ENCODE measurements at places on chromosomes 12 and 14.

- DNase-seq: no peak
Observed at GRCh38 chr14:35821564-35822411, 4.3 kb upstream of the BRMS1L start.

GRCh38 chr12:81974762-81975161 is 215.6 kb upstream of the PPFIA2 start:
- DNase-seq: no peak

GRCh38 chr12:110007881-110008280 is 8.7 kb downstream of the ANKRD13A start:
- DNase-seq: no peak

DNA sequence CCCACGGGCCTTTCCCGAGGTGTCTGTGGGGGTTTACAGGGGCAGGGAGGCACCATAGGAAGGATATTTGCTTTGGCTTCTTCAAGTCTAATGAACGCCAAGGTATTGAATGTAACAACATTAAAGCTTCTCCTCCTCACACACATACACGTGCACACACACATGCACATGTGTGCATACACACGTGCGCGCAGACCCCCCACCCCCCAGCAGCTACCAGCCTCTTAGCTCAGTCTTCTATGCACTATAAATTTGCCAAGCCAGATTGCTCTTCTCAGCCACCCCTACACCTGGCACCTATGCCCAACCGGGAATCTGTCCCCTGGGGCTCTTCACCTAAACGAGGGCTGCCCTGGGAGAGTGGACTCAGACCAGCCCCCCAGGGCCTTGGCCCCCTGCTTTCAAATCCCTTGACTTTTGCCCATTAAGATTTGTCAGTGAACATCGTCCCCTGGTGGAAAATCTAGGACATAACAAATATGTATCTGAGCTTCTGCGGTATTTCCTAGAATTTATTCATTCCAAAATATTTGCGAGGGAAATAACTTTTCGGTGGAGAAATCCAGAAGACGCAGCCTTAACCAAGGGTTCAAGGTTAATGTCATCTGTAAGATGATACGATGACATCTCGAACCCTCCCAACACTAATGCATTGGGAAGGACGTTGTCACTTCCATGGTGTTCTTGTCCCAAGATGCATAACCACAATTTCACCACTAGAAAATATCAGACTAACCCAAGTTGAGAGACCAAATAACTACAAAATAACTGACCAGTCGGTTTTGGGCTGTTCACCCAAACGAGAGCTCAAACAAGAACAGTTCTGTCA is 330.4 kb downstream of the MED13L start:
- DNase-seq: no peak

GRCh38 chr12:109157986-109158385 is 41.6 kb downstream of the ACACB start:
- DNase-seq: no peak

DNA sequence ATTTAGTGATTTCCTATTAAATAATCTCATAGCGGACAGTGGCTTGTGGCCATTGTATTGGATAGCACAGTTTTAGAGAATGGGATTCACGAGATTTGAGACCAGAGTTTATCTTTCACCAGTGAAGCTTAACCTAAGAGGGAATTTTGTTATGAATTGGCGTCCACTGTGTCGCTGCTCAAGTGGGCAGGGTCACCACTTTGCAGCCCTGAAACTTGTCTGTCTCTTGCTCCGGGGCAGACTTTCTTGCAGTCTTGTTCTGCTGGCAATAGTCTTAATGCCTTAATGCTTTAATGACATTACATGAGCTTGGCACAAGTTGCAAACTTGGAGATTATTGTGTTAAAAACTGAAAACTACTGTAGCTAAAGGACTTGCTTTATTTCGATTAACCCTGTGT is 72.8 kb upstream of the PPM1H start:
- DNase-seq: no peak

GRCh38 chr12:105024928-105025327 is 38.8 kb downstream of the NOPCHAP1 start:
- DNase-seq: no peak

- peak; percentile 23 for DNase-seq
Observed at GRCh38 chr14:67943947-67944346, 124.4 kb downstream of the RAD51B start.

- DNase-seq: no peak
Observed at GRCh38 chr12:65756956-65757511, 67.2 kb upstream of the HMGA2 start.

- DNase-seq: no peak
Observed at GRCh38 chr12:4431866-4432265, 13.7 kb downstream of the FGF6 start.

- no peak for DNase-seq
Observed at GRCh38 chr12:20646239-20646827, 48.8 kb upstream of the SLCO1C1 start.

- DNase-seq: no peak
Observed at GRCh38 chr14:24435192-24435810, 5.5 kb downstream of the KHNYN start.

DNA sequence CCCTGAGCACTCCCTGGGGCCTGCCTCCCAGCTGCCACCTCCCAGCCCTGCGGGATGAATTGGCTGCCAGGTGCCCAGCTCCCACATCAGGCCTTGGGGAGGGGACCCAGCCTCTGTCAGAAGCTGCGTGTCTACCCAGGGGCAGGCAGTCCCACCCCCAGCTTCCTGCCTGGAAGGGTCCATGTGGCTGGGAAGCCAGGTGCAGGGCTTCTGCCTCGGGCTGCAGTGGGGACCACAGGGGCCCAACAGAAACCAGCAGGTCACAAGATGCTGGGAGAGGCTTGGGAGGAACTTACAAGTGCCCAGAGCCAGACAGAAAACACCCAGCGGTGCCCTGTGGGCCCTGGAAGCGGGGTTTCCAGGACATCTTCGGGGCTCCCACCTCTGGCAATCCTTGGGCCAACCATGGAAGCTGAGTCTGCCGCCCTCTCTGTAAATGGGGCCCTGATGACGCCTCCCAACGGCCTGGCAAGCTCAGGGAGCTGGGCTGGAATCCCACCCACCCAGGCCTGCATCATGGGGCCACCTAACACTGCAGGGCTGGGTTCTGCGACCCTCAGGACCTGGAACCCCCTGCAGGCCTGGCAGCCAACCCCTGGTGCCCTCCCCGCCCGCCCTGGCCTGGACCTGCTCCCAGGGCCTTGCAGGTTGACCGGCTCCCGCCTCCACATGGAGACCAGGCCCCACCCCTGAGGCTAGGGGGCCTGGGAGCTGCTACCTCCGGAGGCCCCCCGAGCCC is 36.6 kb downstream of the CCNK start:
- DNase-seq: no peak

GRCh38 chr14:77691259-77691658 is 16.6 kb downstream of the ALKBH1 start:
- no peak for DNase-seq

GRCh38 chr12:52945389-52946232 is 3.3 kb upstream of the KRT18 start:
- DNase-seq: no peak

- no peak for DNase-seq
Observed at GRCh38 chr14:101839236-101839635, 77.7 kb downstream of the PPP2R5C start.

DNA sequence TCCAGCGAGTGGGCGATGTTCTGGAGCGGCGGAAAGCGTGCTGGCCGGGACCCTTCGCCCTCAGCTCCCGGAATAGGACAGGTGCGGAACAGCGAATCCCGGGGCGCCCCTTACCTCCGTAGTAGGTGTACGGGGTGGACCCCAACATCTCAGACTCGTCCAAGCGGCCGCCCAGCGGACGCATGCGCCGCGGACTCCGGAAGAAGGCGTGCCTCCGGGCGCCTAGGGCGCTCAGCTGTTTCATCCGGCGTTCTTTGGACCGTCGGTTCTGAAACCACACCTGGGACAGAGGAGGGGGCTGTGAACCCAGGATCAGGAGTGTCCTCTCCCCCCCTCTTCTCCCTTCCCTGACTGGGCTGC is 4.5 kb downstream of the LHX5 start:
- DNase-seq: no peak

DNA sequence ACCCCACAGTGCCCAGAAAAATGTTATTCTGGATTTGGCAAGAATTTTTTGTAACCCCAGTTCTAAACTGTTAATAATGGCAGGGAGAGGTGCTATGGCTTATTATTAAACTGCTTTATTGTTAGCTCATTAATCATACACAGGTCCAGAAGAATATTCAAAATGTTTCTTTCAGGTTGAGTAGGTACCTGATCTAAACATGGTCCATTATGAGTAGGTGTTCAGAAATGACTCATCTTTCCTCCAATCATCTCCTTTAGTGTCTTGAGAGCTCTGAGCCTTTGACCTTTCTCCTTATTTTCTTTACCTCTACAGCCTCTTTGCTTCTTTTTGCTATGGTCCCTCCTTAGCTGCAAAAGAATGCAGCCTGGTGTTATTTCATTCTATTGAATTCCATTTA is 211.0 kb upstream of the GARIN6 start:
- DNase-seq: no peak

GRCh38 chr14:69241577-69241976 is 18.4 kb upstream of the GALNT16 start:
- no peak for DNase-seq

GRCh38 chr14:60485598-60486251 is at the start of gene C14orf39:
TSS of gene C14orf39 (minus strand) at chr14:60486063. CDS start at chr14:60485078, 985 bp downstream.
- DNase-seq: no peak

DNA sequence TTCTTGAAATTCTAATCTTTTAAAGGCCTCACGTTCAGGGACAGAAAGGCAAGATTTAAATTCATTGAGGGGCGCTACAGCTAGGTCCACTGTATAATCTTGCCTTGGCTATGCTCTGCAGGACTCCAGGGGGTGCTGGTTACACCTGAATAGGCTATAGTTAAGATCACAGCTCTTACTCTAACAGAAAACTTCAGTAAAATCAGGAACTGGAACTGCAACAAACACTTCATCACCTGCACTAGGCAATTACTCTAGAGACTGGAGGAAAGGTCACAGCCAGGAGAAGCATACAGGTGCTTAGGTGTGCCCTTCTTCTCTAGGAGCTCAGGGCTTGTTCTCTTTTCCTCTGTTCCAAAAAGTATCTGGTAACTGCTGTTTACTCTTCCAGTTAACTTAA is 20.9 kb downstream of the SLCO1C1 start:
- no peak for DNase-seq

DNA sequence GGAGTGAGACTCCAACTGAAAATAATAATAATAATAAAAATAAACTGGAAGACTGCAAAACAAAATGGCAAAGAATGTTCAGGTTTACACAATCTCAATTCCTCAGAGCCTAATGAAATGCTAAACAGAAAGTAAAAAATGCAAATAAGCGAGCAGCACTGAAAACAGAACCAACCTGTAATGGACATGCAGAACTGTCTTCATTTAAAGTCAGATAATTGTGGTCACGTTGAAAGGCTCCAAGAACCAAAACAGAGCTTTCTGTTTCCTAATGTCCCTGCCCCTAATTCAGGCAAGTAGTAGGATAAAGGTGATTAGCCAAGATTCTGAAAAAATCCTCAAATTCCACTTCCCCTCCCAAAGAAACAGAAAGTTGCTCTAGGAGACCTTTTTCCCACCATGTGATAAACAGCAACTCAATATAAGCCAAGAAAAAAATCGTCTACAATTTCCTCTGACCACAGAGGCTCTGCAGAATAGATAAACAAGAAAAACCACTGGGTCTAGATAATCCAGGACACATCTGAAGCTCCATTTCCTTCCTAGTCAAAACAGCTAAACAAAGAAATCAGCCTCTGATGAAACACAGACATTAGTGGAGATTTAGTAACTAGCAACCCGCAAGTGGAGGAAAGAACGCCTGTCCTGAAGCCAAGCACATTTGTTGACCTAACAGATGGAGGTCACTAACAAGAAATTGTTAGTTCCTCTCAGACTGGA is 3.0 kb downstream of the MIS18BP1 start:
- DNase-seq: no peak

DNA sequence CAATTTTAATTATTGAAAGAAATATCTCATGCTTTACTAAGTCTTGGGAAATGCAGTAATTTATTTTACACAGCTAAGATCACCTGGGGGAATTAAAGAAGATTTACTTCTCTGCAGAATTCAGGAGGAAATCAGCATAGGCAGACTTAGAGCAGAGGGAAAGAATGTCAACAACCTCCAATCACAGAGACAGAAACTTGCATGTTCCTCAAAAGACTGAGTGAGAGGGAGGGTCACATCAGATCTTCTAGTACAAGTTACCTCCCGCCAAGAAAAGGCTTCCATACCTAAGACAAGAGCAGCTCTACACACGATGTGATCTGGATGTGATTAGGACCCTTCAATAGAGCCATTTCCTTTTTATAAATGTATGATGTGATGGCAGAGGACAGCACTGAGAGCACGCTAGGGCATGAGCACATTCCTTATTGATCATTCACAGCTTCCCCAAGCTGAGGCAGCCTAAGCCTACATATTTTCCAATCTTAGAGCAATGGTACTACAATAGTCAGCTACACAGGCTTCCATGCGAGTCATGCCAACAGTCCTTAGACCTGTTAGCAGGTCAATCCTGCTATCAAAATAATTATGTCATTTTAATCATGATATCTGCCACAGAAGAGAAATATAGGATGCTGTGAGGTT is 403.3 kb downstream of the ETNK1 start:
- no peak for DNase-seq

GRCh38 chr12:32522331-32523221 is 123.2 kb downstream of the FGD4 start:
- no peak for DNase-seq

- DNase-seq: no peak
Observed at GRCh38 chr14:69610874-69611171, 573 bp upstream of the SUSD6 start.

DNA sequence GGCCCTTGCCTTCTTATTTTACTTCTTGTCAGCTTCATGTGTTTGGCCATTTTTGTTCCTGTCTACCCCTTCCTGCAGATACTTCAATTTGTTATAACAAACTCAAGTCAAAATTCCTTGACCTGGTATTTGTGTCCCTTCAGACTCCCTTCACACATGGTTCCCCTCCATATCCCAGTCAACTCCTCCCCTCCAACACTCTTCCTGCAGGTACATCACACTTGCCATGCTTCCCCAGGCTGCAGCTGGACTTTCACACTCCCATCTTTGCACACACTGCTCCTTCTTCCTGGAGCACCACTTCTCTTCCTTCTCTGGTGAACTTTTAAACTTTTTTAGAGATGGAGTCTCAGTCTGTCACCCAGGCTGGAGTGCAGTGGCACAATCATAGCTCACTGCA is 18.9 kb upstream of the FIGNL2 start:
- no peak for DNase-seq

- DNase-seq: no peak
Observed at GRCh38 chr14:61433169-61433568, 111.8 kb downstream of the PRKCH start.

- DNase-seq: no peak
Observed at GRCh38 chr12:779745-780734, 27.7 kb downstream of the WNK1 start.

- DNase-seq: no peak
Observed at GRCh38 chr14:55706893-55707292, 126.9 kb downstream of the KTN1 start.

GRCh38 chr14:89957791-89958190 is 2.1 kb downstream of the TDP1 start:
- no peak for DNase-seq

GRCh38 chr14:37595809-37596621 is 586 bp downstream of the TTC6 start:
- no peak for DNase-seq

- no peak for DNase-seq
Observed at GRCh38 chr14:100675699-100676684, 50.7 kb upstream of the DLK1 start.

- DNase-seq: no peak
Observed at GRCh38 chr12:132131952-132132351, 12.2 kb downstream of the DDX51 start.

Measured in stimulated activated CD8-positive, alpha-beta memory T cell treated with anti-CD3 and anti-CD28 coated beads, Interleukin-4, amount 100 ng/mL, for 1 hour (primary cell).